ENCODE measurements at places on chromosomes 1 and 21.
A peak's percentile ranks its signal among the peaks of the same experiment; 100 is the strongest.

DNA sequence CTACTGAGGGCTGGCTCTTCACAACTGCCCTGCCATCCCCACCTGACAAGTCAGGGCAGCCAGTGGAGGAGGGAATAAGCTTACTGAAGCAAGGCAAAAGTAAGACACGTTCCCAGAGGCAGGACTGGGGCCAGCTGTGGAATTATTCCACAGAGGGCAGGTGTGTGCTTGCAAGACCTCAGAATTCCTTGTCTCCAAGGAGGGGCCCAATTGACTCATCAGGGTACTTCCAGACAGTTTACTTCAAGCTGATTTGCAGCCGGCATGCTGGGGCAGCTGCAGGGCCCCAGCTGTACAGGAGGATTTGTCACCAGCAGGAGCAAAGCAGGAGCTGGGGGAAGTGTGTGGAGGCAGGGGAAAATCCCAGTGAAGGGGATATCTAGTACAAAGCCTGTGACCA, 167.5 kb upstream of the CAMK1G start:
- DNase-seq, result no peak

DNA sequence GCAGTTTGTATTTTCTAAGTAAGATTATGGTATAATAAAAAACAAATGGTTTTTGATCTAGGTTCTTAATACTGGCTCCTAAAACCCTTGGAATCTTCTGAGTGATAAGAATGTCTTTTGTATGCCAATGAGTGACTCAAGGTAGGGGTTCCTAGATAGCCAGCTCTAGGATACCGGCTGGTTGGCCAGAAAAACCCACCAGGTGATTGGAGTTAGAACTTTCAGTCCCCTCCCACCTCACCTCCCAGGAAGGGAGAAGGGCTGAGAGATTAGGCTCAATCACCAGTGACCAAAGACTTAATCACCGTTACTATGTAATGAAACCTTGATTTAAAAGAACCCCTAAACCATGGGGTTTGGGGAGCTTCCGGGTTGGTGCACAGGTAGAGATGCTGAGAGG, 8.7 kb upstream of the BRDT start:
- no peak for DNase-seq

DNA sequence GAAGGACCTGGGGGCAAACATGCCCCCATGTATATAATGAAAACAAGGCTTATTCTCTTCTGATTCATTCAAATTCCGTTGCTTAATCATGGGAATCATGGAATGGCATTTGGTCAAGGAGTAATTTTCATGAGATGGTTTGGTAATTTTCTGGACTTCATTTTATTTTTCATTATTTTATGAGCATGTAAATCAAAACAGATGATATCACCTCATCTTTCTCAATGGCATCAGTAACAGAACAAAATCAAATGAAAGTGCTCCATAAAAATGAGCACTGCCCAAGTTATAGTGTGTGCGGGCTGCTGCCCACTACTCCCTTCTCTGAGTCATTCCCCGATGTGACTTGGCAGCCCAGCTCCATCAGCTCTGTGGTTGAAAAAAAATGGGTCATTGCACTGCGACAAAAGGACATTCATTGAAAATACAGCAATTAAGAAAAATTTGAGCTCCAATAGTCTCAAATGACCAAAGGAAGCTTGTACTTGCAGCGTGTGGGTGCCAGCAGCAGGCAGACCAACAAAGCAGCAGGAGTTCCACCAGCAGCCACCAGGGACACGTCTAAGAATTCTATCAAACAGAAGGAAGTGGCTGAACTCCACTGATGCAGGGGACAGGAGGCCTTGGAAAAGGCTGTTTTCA, 84.3 kb upstream of the VAV3 start:
- DNase-seq, result peak; percentile 15

- no peak for DNase-seq
Observed at GRCh38 chr1:33715195-33715811, 148.6 kb upstream of the HMGB4 start.

GRCh38 chr1:11383553-11384169, 95.3 kb upstream of the DISP3 start:
- DNase-seq, result no peak

Measured in GM04504 (cell line).